ENCODE measurements at places on chromosomes 6 and 20.

DNA sequence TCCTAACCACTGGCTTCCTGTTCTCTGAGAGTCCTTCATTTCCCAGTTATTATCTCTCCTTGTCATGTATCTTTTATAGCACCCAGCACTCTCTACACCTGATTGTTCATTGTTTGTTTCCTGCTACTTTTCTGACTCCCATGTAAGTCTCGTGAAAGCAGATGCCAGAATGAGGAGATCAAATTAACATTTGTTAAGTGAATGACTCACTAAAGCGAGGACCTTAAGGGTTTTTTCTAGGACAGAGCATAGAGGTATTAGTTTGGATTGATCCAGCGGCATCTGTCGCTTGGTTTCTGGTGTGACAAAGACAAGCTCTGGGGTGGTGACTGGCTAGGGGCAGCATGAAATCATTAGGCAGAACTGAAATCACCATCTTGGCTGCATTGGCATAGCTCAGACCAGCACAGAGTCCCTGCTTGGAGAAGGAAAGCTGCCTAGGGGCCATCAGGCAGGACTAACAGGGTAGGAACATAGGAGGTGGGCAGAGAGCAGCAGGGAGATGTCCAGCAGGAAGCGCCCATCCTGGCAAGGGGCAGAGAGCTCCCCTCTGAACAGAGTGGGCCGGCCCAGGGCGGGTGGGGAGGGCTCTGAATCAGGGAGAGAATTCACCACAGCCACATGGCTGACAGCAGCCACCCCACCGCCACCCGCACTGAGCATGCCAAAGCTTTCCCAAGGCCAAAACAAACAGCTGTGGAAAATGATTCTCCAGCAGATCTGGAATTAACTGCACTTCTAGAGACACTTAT, 97.1 kb upstream of the CEP85L start:
- no peak for DNase-seq

DNA sequence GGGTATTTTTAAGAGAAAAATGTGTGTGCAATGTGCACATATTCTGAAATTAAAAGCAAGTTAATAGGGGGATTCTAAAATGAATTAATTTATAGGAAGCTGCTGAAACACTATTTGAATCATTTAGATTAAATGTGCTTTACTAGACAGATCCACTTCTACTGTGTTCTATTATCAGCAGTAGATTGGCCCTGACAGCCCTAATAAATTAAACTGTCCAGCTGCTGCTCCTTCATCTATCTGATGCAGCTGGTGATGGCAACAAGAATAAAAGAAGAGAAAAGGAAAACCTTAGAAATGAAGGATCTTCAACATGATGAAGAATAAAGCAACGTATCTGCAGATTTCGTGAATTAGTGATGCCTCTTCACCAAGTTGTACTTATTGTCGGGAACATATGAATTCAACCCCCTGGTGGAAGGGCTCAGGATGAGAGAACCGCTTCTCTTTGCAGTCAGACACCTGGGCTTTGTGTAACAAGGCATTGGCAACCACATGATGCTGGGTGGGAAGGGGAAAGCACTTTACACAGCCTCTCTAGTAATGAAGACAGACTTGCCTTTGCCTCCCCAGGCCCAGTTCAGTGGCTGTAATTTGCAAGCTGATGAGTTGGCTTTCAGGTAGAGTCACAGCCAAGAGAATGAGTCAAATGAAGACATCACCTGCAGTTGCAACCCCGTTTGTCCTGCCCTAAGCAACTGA, 94.4 kb downstream of the LAMP5 start:
- DNase-seq, result no peak

- DNase-seq, result no peak
These were observed 649.0 kb downstream of the RNF144B start for GRCh38 chr6:19036196-19036555.

GRCh38 chr6:113361014-113361645, 496.0 kb upstream of the MARCKS start:
- DNase-seq, result no peak

- no peak for DNase-seq
These were observed 20.1 kb downstream of the ECT2L start for GRCh38 chr6:138815797-138816528.

- DNase-seq, result no peak
These were observed 12.6 kb upstream of the BNIP5 start for GRCh38 chr6:36349240-36349639.

- no peak for DNase-seq
These were observed 38.7 kb downstream of the TRDN start for GRCh38 chr6:123598011-123598410.

DNA sequence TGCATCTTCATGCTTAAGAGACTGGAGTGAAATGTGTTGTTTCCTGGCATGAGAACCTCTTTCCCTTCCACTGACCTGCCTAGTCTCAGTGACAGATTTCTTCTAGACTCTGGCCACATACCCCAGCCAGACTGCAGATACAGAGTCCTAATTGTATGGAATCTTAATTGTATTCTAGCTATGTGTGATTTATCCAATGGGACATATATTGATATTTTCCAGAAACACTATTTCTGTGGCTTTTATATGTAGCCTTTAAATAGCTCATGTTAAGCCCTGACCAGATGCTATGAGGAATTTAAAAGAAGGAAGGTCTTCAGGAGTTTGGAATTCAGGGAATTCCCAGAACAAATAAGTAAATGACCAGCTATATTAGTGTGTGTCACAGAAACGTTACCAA, 99.0 kb downstream of the FIG4 start:
- no peak for DNase-seq

DNA sequence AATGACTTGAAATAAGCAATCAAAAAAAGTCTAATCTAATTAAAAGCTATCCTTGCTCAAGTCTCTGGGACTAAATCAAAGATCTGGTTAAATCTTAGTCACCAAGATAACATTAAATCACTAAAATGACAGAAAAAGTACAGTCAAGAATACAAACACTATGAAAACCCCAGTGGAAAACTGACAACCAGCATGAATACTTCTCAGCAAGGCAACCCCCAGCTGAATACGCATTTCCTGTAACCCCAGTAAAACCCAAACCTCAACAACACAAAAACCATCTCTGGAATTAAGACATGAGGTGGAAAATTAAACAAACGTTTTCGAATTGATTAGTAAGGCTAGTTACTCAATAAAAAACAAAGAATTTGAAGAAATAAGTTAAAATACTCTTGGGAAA, 23.7 kb upstream of the ZC3H12D start:
- peak; percentile 23 for DNase-seq

- DNase-seq, result no peak
These were observed 910.7 kb downstream of the TFAP2A start for GRCh38 chr6:9504191-9504590.

GRCh38 chr20:9610665-9611064, 96.3 kb downstream of the LAMP5 start:
- DNase-seq, result no peak

DNA sequence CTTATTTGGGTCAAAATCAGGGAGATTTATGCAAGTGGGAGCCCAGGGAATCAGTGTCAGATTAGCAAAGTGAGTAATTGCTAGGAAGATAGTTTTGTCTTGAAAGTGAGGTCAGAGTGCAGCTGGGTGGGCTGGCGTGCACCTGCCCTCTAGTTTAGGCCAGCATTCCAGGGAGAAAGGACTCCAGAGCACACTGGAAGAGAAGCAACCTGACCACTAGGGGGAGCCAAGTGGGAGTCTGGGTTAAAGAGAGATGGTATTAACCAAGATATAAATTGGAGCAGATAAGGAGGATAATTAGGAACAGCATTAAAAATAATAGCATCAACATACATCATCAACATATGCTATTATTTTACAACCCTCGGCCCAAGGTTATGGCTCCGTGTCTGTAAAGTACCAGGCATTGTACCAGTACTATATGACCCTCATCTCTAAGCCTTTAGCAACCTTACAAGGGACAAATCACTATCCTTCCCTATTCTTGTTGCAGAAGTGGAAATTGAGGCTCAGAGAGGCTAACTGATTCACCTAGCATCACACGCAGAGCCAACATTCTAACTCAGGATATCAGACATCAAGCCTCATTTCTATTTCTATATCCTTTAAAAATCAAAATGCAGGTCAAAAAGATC, 57.8 kb downstream of the SLC2A10 start:
- DNase-seq, result no peak

- DNase-seq, result no peak
These were observed 233.5 kb downstream of the GMPR start for GRCh38 chr6:16471910-16472297.

DNA sequence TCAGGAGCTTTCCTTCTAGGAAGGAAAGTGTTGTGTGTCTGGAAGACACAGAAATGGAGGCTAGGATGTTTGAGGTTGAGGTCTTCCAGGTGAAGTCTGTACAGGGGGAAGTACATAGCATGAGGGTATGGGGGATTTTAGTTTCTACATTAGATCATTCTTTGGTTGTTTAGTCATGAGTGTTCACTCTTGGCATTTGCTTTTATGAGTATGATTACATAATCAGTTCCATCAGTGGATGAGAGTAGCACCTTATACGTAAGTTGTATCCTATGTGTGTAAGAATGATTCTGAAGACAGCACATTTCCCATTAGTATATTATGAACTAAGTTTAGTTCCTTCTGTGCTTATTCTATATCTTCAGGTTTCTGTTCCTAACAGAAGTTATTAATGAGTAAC, 1.9 kb downstream of the CDYL start:
- no peak for DNase-seq

DNA sequence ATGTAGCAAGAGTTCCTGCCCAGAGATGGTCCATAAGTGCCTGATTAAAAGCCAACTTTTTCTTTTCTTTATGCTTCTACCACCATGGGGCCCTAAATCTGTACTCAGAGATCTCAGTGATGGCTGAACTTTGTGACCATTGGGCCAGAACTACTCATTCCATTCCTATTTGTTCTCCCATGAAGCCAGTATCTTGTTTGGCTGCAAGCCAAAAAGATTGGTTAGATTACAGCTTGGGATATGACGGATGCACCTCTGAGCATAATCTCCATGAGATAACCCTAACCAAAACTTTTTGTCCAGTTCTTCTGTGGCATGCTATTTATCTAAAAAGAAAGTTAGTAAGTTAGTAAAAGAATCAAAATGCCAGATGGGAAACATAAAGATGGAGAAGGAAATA, 72.2 kb downstream of the PLCB4 start:
- DNase-seq, result no peak

- no peak for DNase-seq
These were observed 46.2 kb downstream of the TRAF3IP2 start for GRCh38 chr6:111559188-111560097.

DNA sequence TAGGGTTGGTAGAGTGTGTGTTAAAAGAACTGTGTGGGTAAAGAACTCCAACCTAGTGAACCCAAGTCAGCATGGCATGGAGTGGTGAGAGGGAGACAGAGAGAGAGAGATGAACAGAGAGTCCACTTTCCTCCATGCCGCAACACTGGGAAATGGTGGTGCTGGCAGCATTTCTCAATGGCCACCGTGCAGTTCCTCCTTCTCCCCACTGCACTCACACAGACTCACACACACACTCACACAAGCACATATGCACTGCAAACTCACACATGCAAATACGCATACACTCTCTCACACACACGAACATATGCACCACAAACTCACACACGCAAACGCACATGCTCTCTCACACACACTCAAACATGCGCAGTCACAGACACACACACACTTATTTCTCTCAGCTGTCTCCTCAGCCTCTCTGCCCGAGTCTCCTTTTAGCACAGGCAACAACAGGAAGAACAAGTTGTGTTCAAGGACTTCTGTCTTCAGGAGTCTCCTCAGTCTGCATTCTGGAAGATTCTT, 66.5 kb upstream of the LY86 start:
- no peak for DNase-seq

DNA sequence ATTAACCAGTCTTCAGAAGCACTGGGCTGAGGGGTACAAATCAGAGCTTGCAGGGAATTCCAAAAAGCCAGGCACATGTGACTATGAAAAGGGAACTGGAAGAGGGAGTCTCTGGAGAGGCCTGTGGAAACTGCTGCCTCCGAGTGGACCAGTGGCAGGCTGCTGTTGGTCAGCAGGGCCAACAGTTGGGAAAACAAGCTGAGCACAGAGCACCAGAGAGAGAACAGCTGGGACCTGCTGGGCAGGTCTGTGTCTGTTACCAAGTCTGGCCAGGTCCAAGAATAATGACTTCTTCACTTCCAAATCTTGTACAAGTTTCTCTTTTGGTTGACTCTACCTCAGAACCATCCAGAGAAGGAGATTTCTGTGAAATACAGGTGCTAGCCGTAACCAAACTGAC, 81.4 kb downstream of the LIN28B start:
- DNase-seq, result no peak

DNA sequence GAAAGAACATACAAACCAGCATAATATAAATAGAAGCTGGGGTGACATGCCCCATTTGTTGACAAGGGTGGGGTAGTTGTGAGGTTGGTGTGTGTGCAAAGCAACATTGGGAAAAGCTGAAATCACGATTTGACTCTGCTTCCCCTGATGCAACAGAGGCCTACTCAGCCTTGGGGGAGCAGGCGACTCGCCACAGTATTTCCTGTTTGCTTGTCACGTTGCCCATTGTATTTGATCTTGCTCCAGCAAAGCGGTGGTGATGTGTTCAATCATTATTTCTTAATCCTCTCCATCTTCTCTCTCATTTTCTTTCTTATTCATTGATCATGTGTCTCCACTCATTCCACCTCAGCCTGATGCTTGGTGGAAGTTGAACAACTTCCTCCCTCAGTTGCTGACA, 165.8 kb upstream of the CITED2 start:
- peak; percentile 15 for DNase-seq

GRCh38 chr6:154414021-154414813, 57.6 kb upstream of the IPCEF1 start:
- no peak for DNase-seq

DNA sequence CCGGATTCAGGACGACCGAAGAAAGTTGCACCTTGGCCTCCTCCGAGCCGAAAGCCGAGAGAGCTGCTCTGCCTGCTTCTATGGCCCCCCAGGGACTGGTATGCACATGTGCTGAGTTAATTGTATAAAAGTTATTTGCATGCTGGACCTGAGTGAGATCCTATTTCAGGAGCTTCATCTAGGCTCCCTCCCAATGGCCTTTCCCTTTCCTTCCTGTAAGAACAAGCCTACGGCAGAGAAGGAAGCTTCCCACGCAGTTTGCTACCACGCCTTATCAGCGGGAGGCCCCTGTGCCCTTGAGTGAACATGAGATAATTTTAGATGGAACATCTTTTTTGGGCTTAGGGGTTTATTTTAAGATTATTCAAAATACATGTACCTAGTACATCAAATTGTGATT, 65.9 kb downstream of the RIN2 start:
- no peak for DNase-seq

- peak; percentile 90 for DNase-seq
These were observed 36.5 kb upstream of the MLN start for GRCh38 chr6:33840048-33840926.

DNA sequence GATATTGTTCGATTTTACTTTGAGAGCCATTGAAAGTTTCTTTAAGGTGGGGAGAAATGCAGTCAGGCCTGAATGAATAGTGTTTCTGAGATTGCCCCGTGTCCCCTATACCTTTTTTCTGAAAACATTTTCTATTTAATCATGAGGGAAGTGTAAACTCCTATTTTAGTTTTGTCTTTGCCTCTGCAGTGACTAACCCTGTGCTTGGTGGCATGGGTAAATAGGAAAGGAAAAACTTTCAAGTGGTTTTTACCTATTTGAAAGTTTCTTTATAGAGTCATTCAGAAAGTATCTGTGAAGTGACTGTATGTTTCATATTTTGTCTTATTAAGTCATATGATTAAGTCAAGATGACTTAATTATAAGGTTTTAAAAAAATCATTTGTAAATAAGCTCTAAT, 14.5 kb downstream of the SNRNP48 start:
- DNase-seq, result no peak

GRCh38 chr6:55937261-55937947, 62.0 kb upstream of the BMP5 start:
- DNase-seq, result no peak
